ENCODE measurements at places on chromosomes 11 and 22. TPM values are rescaled to one million over a fixed set of nuclear protein-coding genes. Genes with fewer than 3 reads are reported as not detected.

The MRGPRX3 gene
- 0.09 TPM for total RNA-seq

The POU2AF2 gene
- not detected for total RNA-seq

The RASL10A gene
- 0.09 TPM for total RNA-seq

The KRTAP5-10 gene
- total RNA-seq, result not detected

The IGSF9B gene
- 0.09 TPM for total RNA-seq

The ZBTB16 gene
- total RNA-seq, result 28.0 TPM

The CEND1 gene
- under 0.01 TPM for total RNA-seq

The KCNQ1 gene
- not detected for total RNA-seq

The NXPE1 gene
- total RNA-seq, result not detected

The OR8G5 gene
- total RNA-seq, result not detected

The OR6A2 gene
- 0.27 TPM for total RNA-seq

The SLC25A18 gene
- not detected for total RNA-seq

The PARVG gene
- under 0.01 TPM for total RNA-seq

The CSRP3 gene
- not detected for total RNA-seq

The IL17REL gene
- not detected for total RNA-seq

The FBLN1 gene
- total RNA-seq, result 0.09 TPM

The VSIG10L2 gene
- not detected for total RNA-seq

The IGLL1 gene
- total RNA-seq, result not detected

The FOLR2 gene
- not detected for total RNA-seq

The KCNK4 gene
- total RNA-seq, result not detected

The OR8D4 gene
- not detected for total RNA-seq

The IGLL5 gene
- not detected for total RNA-seq

The SAA2 gene
- total RNA-seq, result not detected

The OR52D1 gene
- not detected for total RNA-seq

The C11orf86 gene
- not detected for total RNA-seq

The CHADL gene
- 0.28 TPM for total RNA-seq

The MEI1 gene
- 0.81 TPM for total RNA-seq

The ADORA2A gene
- 37.6 TPM for total RNA-seq

The GRIK4 gene
- 0.18 TPM for total RNA-seq

The TRIM49 gene
- not detected for total RNA-seq

The TRPC6 gene
- total RNA-seq, result not detected

The SLC7A4 gene
- not detected for total RNA-seq

The OR51B5 gene
- not detected for total RNA-seq

The DRD4 gene
- not detected for total RNA-seq

The PAX6 gene
- not detected for total RNA-seq

The SLC25A45 gene
- total RNA-seq, result 0.90 TPM

The TMEM191B gene
- total RNA-seq, result 0.36 TPM

The TTC17 gene
- total RNA-seq, result 53.5 TPM

The PHOX2A gene
- not detected for total RNA-seq

The MIAT gene
- 0.27 TPM for total RNA-seq

The NLRP6 gene
- total RNA-seq, result not detected

The PLAAT4 gene
- total RNA-seq, result 2.9 TPM

The POU2AF3 gene
- total RNA-seq, result not detected

The PRRG4 gene
- 0.09 TPM for total RNA-seq

The FLRT1 gene
- not detected for total RNA-seq

The NXF1 gene
- total RNA-seq, result 16.0 TPM

Measured in endothelial cell of coronary artery (primary cell).